Cardiac muscle cell (in vitro differentiated cells and primary cell): ENCODE measurements at places on chromosomes 5 and 9.

GRCh38 chr9:130768891-130769403, 66.1 kb upstream of the ABL1 start:
- no peak for DNase-seq
- peak overlapping the region; percentile 57 for H3K27ac ChIP-seq
- H3K27me3 ChIP-seq = no peaks in the 10 kb centered on the region
- no peak overlapping the region for H3K4me3 ChIP-seq

DNA sequence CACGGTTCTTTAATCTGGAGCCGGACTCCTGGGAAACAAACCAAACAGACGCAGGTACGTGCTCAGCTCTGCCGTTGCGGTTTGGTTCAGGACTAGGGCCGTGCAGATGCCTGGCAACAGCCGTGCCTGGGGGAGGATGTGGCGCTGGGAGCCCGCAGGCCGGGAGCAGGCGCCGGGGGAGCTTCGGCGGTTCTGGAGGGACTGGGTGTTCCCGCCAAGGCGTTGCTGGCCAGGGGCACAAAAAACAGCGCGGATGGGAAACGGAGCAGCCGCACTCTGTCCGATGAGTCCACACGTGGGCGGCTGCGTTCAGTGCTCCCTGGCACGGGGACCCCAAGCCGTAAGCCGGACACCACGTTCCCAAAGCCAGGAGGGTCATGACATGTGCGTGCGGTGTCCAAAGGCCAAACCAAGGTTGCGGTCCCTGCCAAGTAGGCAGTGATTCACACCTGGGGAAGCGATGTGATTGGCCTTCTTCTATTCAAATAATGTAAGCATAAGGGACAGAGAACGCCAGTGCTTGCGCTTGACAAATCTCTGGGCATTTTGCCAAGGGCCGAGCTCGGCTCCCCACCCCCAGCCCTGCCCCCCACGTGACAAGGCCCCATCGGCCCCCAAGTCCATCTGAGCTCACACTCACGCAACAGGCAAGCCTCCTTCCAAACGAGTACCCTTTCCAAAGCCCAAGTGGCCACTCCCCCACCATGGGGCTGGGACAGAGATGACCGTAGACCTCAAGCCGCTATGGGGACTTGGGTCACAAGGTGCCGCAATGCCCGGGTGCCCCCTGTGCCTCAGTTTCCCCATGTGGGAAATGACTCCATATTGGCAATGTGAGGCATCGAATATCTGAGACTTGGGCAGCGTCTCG, 49.7 kb upstream of the NKD2 start:
- H3K4me1 ChIP-seq = peaks cover 5% of the 10 kb centered on the region
- H3K4me3 ChIP-seq = no peak overlapping the region
- no peak for DNase-seq
- H3K36me3 ChIP-seq = no peaks in the 10 kb centered on the region

DNA sequence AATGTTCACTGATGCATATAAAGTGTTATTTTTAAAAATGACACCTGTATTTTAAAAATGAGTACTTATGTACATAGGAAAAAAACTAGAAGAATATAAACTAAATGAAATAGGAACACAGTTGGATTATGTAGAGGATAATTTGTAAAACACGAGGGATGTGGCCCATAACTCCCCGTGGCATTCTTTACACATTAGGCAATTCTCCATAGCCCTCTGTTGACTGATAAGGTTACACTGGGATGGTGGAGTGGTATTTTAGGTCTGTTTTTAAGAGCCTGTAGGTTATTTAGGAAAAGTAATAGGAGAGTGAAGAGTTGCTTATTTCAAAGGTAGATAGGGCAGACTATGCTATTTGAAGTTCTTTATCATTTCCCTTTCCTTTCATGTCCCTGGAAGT, 1.8 kb downstream of the CAVIN4 start:
- H3K4me1 ChIP-seq = peaks cover 33% of the 10 kb centered on the region
- DNase-seq = peak; percentile 64
- no peak overlapping the region for H3K4me3 ChIP-seq
- no peaks in the 10 kb centered on the region for H3K27me3 ChIP-seq
- no peaks in the 10 kb centered on the region for H3K36me3 ChIP-seq

DNA sequence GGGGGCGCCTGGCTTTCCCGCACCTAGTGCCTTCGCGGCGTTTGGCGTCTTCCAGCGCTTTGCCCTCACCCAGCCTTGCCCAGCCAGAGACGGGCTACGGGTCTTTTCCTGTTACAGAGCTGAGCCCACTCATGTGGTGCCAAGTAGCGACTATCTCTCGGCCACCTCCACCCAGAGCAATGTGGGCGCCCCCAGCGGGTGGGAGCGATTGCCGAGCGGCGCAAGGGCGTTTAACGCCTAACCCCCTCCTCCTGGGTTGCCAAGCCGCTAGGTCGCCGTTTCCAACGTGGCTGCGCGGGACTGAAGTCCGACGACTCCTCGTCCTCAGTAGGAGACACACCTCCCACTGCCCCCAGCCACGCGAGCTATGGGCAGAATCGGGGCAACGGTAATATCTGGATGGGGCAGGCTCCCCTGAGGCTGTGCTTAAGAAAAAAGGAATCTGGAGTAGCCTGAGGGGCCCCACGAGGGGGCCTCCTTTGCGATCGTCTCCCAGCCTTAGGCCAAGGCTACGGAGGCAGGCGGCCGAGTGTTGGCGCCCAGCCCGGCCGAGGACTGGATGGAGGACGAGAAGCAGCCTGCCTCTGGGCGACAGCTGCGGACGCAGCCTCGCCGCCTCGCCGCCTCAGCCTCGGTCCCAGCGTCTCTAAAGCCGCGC, 5.8 kb downstream of the TLX3 start:
- peaks cover 100% of the 10 kb centered on the region for H3K27me3 ChIP-seq
- peaks cover 5% of the 10 kb centered on the region for H3K4me1 ChIP-seq
- H3K27ac ChIP-seq = no peak overlapping the region
- no peaks in the 10 kb centered on the region for H3K36me3 ChIP-seq
- DNase-seq = peak; percentile 47

GRCh38 chr5:128074171-128074570, 9.4 kb upstream of the SLC12A2 start:
- DNase-seq = no peak
- no peaks in the 10 kb centered on the region for H3K36me3 ChIP-seq
- no peak overlapping the region for H3K4me3 ChIP-seq
- H3K27me3 ChIP-seq = no peaks in the 10 kb centered on the region

DNA sequence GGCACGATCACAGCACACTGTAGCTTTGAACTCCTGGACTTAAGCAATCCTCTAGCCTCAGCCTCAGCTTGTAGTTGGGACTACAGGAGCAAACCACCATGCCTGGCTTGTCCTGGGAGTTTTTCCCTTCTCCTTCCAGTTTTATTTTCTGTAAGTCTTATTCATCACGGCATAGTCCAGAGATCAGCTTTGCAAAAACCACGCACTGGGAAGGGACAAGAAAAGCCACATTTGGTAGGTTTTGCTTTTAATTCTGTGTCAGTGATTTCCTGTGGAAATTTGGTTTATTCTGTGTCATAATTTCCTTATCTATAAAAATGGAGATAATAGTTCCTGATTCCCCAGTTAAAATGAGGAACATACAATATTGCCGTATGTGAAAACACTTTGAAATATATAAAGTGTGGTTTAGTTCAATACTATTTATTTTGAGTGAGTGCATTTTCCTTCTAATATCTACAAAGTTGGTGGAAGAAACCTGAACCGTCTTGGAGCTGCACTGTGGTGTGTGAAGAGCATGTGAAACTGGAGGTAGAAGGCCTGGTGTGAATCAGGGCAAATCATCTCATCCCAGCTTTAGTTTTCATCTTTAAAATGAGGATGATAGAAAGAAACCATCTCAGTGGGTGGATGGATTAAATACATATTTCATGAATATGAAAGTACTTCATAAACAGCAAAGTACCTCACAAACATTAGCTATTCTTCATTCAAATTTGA, 92.8 kb upstream of the ELL2 start:
- no peak for DNase-seq
- no peak overlapping the region for H3K27ac ChIP-seq

DNA sequence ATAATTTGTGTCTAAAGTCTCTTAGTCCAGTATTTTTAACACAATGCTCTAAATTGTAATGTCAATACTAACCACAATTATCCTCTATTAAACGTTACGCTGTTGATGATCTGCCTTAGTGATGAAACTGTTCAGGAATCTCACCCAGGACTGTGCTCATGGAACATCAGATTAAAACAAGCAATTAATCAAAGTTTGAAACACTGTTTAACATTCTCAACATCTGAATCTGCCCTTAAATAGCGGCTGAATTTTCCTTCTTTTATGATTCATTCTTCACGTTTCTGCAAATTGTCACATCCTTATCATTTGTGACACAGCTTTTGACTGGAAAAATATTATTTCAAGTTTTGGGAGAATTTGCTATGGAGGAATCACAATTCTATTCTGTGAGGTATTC, 113.8 kb downstream of the MARCHF11 start:
- no peaks in the 10 kb centered on the region for H3K36me3 ChIP-seq
- no peak for DNase-seq
- H3K27me3 ChIP-seq = no peaks in the 10 kb centered on the region
- H3K4me3 ChIP-seq = no peak overlapping the region
- H3K27ac ChIP-seq = no peak overlapping the region

GRCh38 chr5:38381361-38381760, 123.0 kb downstream of the EGFLAM start:
- peaks cover 10% of the 10 kb centered on the region for H3K4me1 ChIP-seq
- no peak for DNase-seq
- H3K36me3 ChIP-seq = no peaks in the 10 kb centered on the region
- H3K27ac ChIP-seq = no peak overlapping the region
- no peak overlapping the region for H3K4me3 ChIP-seq
- no peaks in the 10 kb centered on the region for H3K27me3 ChIP-seq

DNA sequence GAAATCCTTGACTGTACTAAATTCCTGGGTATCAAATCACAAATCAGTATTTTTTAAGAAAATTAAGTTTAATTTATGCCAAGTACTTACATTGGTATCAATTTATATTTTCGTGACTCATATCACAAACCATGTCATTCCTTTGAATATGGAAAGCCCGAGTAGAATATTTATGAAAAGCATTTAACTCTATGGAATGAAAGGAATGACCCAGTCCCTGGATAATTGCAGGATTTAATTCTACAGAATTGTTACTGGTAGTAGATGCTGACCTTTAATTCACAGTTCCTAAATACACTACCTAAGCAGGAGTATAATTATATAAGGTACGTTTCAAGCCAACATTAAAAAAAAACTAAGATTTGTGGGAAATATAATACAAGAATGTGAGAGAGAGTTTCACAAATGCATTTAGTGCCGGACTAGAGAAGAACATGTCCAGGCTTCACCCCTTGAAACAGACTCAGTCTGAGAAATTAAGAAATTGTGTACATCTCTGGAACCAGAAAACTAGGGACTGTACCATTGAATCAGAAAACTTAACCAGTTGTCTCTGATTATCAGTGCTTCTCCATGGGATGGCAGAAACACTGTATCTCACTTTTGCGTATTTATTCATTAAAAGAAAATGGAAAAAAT, 28.5 kb upstream of the PLPPR1 start:
- no peaks in the 10 kb centered on the region for H3K27me3 ChIP-seq
- H3K27ac ChIP-seq = no peak overlapping the region
- H3K4me3 ChIP-seq = no peak overlapping the region
- no peak for DNase-seq
- no peaks in the 10 kb centered on the region for H3K36me3 ChIP-seq

- no peaks in the 10 kb centered on the region for H3K36me3 ChIP-seq
- H3K27me3 ChIP-seq = no peaks in the 10 kb centered on the region
- no peak overlapping the region for H3K27ac ChIP-seq
- no peak overlapping the region for H3K4me3 ChIP-seq
- DNase-seq = no peak
Observed at GRCh38 chr5:68219161-68219816, 3.7 kb downstream of the PIK3R1 start.

DNA sequence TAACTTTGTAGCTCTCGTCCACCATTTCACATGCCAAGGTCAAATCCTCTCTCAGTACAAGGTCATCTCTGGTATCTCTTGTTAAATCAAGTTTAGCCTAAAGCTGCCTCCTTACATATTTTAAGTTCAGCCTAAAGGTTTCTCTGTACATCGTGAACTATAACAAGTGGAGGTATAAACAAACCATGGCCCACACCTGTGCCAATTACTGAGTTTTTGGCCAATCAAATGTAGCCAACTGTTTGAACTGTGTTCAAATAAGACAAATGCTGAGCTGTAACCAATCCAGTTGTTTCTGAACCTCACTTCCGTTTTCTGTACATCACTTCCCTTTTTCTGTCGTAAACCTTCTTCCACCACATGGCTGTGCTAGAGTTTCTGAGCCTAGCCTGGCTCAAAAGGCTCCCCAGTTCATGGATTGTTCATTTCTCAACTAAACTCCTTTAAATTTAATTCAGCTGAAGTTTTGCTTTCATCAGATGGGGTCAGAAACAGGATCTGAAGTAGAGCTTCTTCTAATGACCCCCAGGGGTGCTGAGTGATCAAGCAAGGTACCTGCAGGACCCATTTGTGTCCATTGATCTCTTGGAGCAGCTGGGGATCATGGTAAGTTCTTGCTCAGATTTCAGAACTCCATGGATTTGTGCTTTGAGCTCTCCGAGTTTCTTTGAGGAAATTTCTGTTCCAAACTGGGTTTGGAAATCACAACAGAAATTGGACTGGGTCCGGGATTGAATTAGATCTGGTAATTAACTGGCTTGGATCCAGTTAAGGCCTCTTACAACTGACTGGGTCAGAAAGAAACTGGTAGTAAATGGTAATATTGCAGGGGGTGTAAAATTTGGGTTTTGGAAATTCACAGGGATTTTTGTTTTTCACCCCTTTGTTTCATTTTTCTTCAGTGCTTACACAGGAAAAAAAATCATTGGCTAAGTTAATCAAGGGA, 11.0 kb upstream of the NANS start:
- H3K4me3 ChIP-seq = no peak overlapping the region
- no peak for DNase-seq
- H3K27ac ChIP-seq = no peak overlapping the region
- H3K27me3 ChIP-seq = no peaks in the 10 kb centered on the region
- no peaks in the 10 kb centered on the region for H3K36me3 ChIP-seq

DNA sequence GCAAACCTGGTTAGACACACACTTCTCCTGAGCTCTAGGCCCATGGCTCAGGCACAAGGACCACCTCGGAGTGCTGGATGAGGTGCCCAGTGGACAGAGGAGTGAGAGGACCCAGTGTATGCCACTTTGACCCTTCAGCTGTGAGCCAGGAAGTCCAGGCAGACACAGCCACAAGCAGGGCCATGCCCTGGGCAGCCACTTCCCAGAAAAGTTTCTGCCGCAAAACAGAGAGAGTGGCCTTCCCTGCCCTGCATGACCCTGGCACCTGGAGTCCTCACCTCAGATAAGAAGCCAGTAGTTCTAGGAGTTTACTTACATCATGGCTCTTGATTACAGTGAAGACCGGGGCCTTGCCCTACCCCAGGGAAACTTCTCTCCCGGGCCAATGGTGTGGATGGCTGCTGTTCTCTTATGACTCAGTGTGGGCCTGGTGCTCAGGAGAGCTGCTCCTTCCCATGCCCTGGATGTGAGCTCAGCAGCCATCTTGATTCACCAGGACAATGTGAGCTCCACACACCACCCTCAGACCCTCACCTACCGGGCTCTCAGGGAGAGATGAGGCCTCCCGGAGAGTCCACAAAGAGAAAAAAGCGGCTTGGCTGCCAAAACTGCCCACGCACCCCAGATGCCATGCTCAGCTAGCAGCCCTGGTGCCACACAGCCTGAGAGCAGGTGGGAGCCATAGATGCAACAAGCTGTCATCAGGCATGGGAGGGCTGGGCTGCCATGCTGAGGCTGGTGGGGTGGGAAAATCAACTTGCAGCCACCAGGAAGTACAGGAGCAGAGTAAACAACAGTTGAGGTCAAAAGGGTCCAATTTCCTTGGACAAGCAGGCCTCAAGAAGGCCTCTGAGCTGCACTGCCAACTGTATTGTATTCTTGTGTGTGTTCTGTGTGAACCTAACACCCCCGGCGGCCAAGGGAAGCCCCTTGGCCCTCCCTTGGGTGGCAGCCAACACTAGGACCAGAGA, 11.7 kb upstream of the IRF1 start:
- no peaks in the 10 kb centered on the region for H3K36me3 ChIP-seq
- no peaks in the 10 kb centered on the region for H3K4me1 ChIP-seq
- H3K27me3 ChIP-seq = no peaks in the 10 kb centered on the region
- no peak overlapping the region for H3K27ac ChIP-seq
